ENCODE measurements at places on chromosomes 11 and 22.
A peak's percentile ranks its signal among the peaks of the same experiment; 100 is the strongest.

- no peak for DNase-seq
These were observed 32.6 kb downstream of the PPFIA1 start for GRCh38 chr11:70303070-70303469.

DNA sequence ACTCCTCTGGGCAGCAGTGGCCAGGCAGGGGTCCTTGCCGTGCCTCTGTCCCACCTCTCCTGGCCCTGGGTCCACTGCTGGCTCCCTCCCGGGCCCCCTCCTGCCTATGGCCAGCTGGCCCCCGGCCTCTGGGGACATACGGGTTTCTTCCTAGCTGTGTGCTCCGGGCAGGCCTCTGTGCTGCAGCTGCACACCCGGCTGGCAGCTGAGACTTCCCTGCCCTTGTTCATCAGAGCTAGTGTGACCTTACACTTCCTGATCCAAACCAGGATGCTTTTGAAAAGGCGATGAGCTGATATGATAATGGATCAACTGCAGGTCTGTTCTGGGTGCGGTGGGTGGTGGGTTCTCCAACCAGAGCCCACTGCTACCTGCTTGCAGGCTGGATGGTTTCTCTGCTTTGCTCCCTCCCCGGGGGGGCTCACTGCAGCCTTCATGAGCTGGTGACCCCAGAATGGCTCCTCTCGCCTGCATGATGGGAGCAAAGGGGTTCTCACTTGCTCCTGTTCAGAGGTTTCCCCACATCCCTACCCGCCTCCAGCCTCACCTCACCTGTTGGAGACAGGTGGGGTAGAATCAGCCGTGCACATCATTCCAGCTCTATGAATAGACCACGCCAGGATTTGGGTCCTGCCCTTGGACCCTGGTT is 13.3 kb downstream of the B3GAT1 start:
- peak; percentile 42 for DNase-seq

- DNase-seq = no peak
These were observed 91.9 kb upstream of the TMEM45B start for GRCh38 chr11:129723761-129724162.

- DNase-seq = peak; percentile 64
These were observed 3.4 kb downstream of the MALAT1 start for GRCh38 chr11:65502274-65502554.

DNA sequence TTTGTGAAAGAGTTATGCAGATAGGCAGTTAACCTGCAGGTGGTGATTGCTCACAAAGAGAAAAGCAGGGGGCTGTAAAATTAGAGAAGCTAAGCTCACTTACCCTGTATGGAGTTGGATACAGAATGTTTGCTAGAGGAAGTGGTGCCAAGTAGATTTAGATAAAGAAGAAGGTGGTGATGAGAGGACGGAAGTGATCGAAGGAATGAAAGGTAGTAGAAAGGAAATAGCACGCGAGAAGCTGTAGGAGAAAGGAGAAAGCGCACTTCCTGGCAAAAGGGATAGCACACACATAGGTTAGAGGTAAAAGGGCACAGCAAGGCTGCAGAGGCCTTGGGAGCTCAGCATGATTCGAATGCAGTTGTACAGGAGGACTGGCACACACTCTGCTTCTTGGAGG is 87.3 kb upstream of the CTSC start:
- no peak for DNase-seq

DNA sequence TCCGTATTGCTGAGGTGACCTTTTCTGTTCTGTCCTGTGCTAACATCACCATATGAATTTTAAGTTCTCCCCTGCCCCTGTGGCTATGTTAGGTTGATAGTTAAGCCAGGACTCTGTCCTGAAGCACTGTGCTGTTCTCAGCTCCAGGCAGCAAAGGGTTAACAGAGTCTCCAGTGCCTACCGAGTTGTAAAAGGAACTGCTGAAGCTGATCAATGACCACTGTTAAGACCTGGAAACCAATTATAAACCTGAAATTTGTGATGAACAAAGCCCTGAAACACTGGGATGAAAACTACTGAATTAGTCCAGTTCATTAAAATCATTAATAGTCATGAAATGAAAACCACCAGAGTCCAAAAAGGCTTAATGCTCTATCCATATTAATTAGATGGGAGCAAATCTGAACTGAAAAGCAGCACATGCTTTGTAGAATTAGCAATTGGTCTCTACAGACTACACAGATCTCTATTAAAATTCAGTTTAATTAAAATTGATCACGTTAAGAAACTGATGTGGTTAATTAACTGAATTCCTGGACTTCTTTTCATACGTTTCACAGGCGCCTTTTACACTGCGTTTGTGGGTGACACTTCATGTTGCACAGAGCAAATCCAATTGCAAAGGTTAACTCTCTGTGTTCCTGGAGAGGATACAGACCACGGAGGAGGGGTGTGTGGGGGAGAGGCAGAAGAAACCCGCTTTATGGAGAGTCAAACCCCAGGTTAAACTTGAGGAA is 188.5 kb upstream of the MPPED2 start:
- DNase-seq = peak; percentile 25

GRCh38 chr11:102117472-102118113 is 7.3 kb downstream of the YAP1 start:
- no peak for DNase-seq

- DNase-seq = peak; percentile 84
These were observed 4.1 kb downstream of the C11orf52 start for GRCh38 chr11:111922803-111923202.

DNA sequence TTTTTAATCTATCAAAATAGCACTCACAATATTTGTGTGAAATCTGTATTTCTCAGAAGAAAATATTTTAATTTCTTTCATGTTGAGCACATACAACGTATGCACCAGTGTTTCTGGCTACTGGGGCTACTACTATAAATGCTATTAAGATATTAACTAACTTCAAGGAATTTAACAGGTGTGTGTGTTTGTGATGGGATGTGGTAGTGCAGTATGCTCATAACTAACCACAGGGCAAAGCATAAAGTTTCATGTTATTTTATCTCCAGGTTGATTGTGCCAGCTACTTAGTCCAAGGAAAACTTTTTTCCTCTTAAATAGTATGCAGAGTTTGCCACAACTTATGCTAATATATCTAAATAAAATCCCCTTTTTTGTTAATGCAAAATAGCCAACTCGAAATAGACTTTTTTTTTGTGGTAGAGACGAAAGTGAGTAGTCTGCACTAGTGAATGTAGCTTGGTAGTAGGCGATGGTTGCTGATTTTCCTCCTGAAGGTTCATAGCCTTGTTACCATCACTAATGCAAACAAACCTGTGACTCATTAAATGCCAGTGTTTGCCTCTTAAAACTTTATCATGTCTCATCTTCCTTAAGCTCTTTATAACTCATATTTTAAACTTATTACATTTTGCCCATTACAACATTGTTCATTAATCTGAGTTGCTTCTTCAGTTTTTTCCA is 565.5 kb upstream of the ANO3 start:
- no peak for DNase-seq

DNA sequence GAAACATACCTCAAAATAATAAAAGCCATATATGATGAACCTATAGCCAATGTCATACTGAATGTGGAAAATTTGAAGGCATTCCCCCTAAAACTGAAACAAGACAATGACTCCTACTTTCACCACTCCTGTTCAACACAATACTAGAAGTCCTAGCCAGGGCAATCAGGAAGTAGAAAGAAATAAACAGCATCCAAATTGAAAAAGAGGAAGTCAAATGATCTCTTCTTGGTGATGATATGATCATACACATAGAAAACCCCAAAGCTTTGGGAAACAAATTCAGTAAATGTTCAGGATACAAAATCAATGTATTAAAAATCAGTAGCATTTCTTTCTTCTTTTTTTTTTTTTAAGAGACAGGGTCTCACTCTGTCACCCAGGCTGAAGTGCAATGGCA is 109.9 kb downstream of the DLG2 start:
- no peak for DNase-seq

DNA sequence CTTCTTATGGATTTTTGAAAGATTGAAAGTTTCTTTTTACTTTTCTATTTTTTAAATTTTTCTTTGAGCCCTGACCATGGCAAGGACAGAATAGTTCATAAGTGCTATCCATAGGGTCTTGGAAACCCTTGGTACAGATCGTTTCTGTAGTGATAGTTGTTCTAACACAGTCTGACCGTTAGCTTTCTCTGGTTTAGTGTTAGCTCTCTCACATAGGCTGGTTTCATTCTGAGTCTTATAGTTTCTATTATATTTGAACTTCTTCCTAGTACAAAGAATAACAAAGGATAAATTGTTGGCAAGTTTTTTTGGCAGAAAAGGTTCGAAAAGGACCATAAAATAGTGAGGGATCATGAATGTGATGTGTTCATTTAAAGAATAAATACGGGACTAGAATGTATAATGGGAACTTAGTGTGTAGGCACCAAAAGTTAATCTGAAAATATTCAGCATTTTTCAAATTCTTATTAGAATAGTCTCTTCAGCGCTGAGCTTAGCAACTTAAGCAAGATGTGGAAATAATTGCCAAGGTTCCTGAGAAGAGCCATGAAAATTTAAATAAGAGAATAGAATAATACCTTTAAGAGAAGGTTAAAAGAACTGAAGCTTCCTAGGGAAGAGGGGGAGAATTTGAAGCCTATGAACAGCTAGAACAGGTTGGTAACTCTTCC is 24.1 kb downstream of the FDX1 start:
- DNase-seq = no peak
